Activated gamma-delta T cell treated with Interleukin-2 at 50 U/mL for 16 hours (primary cell): ENCODE measurements at places on chromosomes 7 and 10.

DNA sequence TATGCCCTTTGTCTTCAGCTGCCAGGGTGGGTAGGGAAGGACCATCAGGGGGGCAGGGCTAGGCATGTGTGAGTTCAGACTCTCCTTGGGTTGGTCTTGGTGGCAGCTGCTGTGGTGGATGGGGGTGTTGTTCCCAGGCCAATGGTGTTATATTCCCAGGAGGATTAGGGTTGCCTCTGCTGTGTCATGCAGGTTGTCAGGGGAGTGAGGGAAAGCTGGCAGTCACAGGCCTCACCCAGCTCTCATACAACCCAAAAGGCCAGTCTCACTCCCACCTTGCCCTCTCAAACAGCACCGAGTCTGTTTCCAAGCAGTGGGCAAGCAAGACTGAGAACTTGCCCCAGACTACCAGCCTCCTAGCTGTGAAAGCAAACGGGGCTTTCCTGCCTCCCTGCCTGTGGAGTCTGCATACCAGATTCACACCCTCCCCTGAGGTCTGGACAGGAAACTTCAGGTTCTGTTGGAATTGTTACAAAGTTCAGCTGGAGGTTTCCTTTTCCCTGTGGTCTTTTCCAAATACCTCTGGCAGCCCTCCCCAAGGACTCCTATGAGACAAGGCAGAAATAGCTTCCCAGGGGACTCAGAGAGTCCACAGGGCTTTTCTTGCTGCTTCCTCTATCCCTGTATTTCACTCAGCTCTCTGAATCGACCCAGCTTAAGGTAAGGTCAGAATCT, 1.4 kb downstream of the HYAL4 start:
- no peak for DNase-seq

GRCh38 chr7:151122276-151122675, 36.0 kb downstream of the AGAP3 start:
- DNase-seq, result no peak

DNA sequence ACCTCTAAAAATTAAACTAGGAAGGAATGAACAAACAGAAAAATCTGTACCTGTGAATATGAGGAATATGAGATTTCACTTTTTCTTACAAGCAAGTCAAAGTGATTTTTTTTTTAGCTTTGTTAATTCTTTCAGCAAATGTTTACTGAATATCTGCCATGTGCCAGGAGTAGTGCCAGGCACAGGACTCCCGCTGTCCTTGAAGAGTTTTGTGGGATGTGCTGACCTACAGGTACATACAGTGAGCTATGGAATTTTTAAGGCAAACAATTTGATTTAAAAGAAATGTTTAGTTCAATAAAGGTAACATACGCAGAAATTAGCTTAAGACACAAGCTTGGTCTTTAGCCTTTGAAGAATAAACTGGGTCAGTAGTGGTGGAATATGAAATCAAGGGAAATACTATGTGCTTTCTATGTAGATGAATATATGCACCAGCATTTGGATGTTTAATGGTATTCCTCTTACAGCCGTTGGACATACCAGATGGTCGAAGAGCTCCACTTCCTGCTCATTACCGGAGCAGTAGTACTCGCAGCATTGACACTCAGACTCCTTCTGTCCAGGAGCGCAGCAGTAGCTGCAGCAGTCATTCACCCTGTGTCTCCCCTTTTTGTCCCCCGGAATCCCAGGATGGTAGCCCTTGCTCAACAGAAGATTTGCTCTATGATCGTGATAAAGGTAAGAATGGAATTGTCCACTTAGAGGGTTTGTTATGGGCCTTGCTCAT, 102.0 kb downstream of the GLCCI1 start:
- DNase-seq, result no peak

DNA sequence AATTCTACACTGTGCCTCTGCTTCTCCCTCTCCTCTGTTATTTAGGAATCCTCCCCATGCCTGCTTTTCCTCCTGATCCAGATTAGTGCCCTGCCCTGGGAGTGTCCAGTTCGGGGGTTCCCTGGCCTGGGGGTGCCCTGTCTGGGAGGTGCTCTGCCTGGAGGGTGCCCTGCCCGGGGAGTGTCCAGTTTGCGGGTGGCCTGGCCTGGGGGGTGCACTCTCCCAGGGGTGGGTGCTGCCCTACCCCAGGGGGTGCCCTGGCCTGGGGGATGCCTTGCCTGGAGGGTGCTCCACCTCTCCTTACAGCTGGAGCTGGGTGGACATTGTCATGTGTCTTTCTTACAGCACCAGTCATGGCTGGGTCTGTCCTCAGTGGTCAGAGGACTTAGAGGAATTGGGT, 20.2 kb downstream of the RAMP3 start:
- DNase-seq, result peak; percentile 1

GRCh38 chr10:132593389-132593788, 55.8 kb downstream of the INPP5A start:
- DNase-seq, result no peak

DNA sequence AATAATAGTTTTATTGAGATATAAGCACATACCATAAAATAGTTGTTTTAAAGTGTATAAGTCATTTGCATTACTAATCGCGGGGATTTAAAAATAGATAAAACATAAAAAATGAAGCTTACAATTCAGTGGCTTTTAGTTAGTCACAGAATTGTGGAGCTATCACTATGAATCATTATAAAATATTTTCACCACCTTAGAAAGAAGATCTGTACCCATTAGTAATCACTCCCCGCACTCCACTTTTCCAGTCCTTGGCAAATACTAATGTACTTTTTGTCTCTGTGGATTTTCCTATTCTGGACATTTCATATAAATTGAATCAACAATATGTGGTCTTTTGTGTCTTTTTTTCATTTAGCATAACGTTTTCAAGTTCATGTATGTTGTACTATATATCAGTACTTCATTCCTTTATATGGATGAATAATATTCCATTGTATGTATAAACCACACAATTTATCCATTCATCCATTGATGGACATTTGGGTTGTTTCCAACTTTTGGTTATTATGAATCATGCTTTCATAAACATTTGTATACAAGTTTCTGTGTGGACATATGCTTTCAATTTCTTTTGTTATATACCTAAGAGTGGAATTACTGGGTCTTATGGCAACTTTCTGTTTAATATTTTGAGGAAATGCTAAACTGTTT, 162.5 kb downstream of the MAGI2 start:
- no peak for DNase-seq

- no peak for DNase-seq
Measured at GRCh38 chr10:67818323-67818722, 19.7 kb downstream of the DNAJC12 start.

DNA sequence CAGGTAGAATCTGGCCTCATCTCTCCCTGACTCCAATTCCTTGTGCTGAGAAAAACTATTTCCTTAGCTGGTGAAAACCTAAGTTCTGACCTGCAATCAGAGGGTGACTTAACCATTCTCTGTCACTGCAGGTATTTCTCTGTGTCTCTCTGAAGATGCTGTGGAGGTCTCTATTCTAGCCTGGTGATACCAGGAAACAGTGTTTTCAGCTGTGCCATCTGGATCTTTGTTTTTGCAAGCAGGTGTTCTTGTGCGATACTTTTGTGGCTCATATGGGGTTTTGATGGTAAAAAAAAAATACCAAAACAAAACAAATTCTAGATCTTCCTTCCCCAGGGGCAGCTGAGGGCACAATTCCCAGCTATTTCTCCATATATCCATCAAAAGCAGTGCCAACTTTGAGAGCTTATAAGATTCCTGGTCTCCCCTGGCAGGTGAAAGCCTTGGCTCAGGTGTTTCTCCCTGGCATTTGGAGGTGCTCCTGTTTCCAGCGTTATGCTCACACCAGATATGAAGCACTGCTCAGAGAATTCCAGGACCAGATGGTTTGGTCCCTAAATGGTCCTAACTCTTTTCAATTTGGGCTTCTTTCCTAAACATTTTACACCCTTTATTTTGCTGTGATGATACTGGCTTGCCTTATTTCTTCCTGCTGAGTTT, 9.9 kb upstream of the NPVF start:
- no peak for DNase-seq

- DNase-seq, result no peak
Measured at GRCh38 chr10:71720288-71720687, 710 bp upstream of the C10orf105 start.
